Stimulated activated CD4-positive, alpha-beta T cell treated with anti-CD3 and anti-CD28 coated beads, TNF-alpha, amount 100 ng/mL, for 24 hours (primary cell): ENCODE measurements at places on chromosomes 16 and 17.

- DNase-seq = no peak
These were observed 158.5 kb upstream of the CACNG5 start for GRCh38 chr17:66676421-66676820.

DNA sequence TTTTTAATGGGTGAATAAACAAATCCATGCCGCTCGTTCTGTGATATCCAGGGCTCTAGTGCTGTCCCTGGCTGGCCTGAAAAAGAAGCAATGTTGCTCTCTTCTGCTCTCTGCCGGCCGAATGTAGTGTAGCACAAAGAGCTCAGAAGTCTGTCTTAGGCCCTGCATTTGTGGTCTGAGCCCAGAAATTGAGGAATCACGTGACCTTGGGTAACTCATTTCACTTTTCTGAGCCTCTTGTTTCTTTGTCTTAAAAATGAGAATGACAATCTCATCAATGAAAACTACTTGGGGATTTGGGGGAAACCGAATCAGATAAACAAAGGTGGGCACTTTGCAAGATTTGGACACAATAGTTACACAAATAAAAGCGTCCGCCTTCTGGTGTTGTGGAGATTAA, 381.6 kb upstream of the ASIC2 start:
- DNase-seq = no peak

DNA sequence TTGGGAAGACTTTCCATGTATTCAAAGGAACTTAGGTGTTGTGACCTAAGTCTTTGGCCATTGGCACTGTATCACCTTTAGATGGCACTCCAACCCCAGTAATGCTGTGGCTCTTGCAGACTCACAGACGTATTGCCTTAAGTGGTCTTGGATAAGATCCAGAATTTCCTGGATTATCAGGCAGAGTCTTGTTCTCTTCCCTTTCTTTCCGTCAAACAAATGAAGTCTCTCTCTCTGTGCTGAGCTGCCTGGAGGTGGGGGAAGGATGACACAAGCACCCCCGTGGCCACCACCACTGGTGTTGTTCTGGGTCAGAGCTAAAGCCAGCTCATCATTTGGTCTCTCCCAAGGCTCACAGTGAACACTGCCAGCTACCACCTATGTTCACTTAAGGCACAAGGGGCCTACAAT, 789.9 kb upstream of the KIF2B start:
- DNase-seq = no peak

DNA sequence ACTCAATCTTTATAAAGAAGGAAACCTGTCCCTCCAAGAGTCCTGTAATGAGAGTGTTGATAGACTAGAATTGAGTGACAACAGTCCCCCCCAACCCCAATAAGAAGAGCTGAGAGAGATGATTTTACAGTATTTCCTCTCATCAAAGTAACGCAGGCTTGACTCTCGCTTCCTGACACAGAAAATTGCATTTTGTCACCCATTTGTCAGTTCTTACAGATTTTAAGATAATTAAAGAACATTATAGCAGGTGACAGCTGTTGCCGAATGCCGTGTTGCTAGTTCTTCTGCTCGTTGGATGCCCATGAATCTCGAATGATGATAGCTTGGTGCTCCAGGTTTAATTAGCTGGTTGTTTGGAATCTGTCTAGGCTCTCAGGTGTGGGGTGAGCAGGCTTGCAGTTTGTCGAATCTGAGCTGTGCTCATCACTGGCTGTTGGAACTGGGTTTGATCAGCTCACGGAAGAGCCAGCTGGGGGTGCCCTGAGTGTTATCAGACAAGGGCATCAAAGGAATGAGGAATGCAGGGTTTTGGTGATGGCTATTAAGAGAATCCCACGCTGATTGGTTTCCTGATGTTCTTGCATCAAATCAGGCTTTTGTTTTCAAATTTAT, 84.8 kb upstream of the CPHXL start:
- no peak for DNase-seq

DNA sequence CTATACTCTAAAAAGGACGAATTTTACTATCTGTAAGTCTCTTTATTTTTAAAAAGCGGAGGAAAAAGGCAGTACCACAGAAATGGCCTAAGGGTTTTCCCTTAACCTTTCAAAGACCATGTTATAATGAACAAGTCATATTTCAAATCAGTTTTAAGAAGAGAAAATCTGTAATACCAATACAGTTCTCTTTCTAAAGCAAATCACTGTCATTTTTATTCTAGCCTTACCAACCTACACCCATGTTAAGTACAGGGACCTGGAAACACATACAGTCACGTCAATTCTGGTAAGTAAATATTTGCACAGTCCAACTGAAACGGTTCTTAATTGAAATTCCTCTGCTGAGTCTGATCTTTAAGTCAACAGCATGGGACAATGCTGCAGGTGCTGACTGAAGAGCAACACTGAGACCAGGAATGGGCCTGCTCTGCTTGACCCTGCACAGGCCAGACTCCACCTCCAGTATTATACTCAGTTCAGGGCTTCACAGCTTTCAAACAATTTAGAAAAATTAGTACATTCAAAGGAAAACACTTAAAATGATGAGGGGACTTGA, 20.2 kb downstream of the MBTPS1 start:
- no peak for DNase-seq

DNA sequence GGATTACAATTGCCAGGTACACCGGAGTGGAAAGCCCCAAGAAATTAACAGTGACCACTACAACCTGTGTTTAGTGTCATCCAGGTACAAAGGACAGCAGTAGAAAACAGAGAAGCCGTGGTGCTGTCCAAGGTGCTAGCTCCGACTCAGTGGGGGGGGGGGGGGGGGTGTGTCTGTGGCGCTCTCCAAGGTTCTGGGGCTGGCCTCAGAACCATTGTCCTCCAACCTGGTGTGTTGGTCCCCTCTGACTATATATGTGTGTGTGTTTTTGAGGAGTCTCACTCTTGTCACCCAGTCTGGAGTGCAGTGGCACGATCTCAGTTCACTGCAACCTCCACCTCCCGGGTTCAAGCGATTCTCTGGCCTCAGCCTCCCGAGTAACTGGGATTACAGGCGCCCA, 5.8 kb upstream of the ZNF23 start:
- DNase-seq = no peak

DNA sequence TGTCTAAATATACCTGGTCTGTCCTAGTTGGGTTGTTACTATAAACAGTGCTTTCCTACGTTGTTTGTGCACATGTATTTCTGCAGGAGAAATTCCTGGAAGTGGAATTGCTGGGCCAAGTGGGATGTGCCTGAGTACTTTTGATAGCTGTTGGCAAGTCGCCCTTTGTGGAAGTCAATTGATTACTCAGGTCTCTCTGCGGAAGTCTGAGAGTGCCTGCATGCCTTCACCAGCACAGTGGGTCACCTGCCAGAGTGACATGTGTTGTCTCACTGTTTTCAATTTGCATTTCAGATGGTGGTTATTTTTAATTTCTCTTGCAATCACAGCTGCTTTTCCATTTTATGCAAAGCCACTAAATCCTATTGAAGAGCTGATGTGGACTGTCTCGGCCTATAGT, 2.3 kb upstream of the MVD start:
- no peak for DNase-seq

DNA sequence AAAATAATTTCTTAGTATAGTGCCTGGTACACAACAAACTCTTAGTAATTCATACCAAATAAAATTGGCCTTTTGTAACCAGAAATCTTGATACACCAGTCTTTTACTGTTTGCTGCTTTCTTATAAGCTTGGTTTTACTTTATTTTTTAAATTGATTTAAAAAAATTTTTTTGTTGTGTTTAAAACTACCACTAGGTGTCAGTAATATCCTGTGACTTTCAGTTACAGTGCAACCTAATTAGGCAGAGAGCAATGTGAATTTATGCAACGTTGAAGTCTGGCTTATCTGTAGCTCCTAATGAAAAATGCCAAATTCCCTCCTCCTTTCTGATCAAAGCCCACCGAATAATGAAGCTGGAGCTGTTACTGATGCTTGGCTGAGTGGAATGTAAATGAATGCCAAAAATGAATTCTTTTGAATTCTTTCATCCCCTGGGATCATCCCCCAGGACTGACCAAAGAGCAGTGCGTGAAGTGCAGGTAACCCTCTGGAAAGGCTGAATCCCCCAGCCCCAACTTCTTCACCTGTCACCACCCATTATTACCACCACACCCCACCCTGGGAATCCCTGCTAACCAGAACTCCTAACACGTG, 3.8 kb downstream of the ERCC4 start:
- DNase-seq = no peak

- DNase-seq = no peak
These were observed 2.6 kb upstream of the LMF1 start for GRCh38 chr16:973366-973765.

- no peak for DNase-seq
These were observed 48.9 kb downstream of the SMPD3 start for GRCh38 chr16:68399456-68399855.

GRCh38 chr16:79250502-79251098, 349.9 kb downstream of the MAF start:
- DNase-seq = no peak

- no peak for DNase-seq
These were observed 3.6 kb downstream of the ZNRF1 start for GRCh38 chr16:75002474-75002873.

DNA sequence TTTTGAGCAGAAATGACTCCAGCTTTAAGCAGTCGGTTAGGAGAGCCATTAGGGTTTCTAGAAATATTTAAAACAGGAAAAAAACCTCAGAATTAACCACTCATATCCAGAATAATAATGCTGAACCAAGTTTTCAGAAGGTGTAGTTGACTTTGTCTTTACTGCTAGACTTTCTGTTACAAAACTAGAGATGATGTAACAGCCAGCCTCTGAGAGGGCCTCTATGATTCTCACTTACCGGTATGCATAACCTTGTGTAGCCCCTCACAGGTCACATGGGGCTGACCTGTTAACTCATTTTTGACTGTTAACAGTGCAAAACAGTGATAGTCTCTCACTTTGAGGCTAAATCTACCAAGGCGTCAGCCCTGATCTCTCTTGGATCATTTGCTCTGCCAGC, 74.3 kb downstream of the TEX14 start:
- DNase-seq = no peak

GRCh38 chr17:7318121-7318860, 3.1 kb upstream of the GPS2 start:
- DNase-seq = no peak

DNA sequence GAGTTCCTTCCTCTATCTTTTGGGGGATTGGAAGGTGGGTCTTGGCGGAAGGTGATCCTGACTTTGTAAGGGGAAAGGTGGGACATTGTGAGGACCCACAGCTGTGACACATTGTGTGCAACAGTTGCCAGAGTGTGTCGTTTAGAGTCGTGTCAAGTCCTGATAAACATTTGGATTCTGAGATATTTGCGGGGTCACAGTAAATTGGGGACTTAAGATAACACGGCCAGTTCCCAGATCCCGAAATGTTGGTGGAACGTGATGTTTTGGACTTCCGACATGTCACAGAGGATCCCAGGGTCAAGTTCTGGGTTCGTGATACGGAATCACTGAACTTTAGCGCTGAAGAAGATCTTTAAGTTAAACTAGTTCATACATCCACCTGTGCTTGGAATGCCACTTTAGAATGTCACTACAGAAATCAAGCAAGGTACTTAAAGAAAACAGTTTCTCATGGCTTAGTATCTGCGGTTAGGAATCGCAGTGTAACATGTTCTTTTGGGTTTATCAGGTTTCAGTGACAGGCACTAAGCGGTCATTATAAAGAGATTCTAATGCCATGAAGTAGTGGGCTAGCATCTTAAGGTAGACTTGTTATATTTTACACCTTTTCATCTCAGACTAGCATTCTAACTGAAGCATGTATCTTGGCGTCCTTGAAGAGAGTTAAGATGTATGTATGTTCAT, 815 bp downstream of the ATAD5 start:
- DNase-seq = no peak

DNA sequence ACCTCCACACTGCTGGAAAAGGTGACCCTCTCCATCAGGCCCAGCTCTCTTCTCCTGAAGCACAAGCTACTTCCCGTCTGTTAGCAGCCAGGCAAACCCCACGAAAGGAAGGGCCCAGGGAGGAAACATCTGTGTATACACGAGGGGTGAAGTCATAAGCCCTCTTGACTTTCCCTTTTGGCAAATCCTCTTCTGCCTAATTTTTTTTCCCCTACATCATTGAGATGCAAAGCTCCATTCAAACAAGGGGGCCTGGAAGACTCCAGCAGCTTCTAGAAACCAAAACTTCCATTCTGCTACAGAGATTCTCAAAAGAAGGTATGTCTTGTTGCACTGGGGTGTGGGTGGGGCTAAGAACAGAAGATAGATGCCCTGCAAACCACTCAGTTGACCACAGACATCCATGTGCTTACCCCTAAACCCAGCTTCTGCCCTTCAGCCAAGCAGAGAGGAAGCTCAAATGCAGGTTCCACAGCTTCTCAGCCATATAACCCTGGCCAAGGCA, 145.6 kb upstream of the RCVRN start:
- DNase-seq = no peak

- DNase-seq = no peak
These were observed 28.6 kb downstream of the TK2 start for GRCh38 chr16:66521252-66521713.

DNA sequence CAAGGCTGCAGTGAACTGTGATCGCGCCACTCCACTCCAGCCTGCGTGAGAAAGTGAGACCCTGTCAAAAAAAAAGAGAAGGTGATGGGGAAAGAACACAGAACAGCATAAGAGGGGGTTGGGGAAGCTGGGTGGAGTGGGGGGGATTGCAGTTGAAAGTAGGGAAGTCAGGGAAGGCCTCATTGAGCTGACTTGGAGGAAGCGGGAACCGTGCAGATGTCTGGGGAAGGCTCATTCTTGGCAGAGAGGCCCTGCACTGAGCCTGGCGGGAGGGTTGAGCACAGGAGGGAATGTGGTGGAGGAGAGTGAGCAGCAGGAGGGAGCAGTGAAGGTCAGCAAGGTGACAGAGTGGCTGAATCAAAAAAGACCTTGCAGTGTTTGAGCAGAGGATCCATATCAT, 26.9 kb downstream of the IL4R start:
- no peak for DNase-seq

- DNase-seq = peak; percentile 42
These were observed 33.5 kb upstream of the BCO1 start for GRCh38 chr16:81204798-81205680.

GRCh38 chr17:36514856-36515255, 19.8 kb downstream of the MYO19 start:
- DNase-seq = no peak

DNA sequence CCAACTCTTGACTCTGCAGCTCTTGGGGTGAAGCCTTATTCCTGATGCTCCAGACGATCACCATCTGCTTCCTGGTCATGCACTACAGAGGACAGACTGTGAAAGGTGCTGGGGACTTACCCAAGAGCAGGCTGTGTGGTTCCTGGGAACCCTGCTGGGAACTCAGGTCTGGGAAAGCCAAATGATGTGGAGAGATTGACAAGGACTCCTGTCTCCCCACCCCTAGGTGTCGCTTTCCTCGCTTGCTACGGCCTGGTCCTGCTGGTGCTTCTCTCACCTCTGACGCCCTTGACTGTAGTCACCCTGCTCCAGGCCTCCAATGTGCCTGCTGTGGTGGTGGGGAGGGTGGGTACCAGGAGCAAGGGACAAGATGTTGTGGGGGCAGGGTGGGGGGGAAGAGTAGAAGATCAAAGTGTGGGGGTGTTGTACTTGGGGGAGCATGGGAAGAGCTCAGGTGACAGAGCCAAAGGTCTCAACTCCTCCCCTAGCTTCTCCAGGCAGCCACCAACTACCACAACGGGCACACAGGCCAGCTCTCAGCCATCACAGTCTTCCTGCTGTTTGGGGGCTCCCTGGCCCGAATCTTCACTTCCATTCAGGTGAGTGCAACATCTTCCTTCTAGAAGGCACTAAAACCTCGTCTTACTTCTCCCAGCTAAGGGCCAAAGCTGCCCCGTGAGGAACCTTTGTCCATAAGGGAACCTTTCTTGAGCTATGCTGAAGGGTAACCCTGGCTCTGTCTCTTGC, 3.0 kb downstream of the SOX15 start:
- no peak for DNase-seq
